ENCODE measurements at places on chromosomes 6 and 20.

DNA sequence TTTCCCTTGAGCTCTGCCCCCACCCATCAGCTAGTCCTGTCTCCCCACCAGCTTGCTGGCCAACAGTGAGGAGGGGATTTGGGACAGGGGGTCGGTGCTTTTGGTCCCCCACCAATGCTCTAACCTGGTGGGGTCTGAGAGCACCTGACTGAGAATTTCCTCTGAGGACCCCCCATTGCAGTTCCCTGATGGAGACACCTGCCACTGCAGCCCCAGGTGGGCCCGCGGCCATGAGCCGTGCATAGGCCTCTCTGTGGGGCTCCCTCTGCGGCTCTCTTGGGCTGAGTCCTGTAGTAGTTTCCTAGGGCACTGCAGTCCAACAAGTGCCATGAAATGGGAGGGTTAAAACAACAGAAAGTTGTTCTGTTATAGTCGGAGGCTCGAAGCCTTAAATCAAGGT lies 172.2 kb upstream of the SNX9 start:
- DNase-seq, result no peak

- DNase-seq, result no peak
Observed at GRCh38 chr6:118783931-118784550, 109.9 kb upstream of the ASF1A start.

DNA sequence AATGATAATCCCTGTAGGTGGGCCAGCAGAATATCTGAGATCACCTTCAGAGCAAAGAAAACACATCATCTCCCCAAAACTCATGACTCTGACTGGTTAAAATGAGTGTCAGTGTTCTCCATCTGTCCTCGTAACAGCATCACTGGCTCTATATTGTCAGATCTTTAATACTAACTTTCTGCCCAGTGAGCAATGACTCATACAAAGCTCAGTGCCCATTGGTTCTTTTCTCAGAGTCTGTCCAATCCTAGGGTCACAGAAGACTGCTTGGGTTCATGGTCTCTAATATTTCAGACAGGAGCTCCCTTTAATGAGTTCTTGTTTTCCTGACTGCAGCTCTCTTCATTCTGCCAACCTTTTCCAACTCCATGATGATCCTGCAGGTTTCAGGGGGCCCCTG lies 36.4 kb downstream of the HLA-DPB1 start:
- peak; percentile 44 for DNase-seq

DNA sequence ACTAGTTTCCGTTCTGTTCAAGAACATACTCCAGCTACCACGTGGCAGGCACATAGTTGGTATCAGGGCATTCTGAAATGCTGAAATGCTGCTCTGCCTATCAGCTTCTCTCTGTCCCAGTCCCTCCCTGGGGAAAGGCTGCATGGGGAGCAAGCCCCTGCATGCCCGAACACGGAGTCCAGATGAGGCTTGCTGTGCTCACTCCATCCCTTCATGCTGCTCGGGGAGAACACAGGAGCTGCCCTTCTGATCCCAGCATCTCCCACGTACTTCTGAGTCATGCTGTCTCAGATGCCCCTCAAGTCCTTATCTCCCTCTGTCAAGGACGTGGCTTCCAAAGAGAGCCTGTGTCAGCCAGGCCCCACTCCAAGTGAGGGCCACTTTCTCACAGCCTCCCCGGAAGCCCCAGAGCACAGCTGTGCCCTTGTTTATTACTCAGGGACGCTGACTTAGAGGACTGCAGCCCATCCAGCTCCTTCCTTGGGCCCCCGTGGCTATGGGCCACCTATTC lies 29.4 kb downstream of the THBS2 start:
- no peak for DNase-seq

DNA sequence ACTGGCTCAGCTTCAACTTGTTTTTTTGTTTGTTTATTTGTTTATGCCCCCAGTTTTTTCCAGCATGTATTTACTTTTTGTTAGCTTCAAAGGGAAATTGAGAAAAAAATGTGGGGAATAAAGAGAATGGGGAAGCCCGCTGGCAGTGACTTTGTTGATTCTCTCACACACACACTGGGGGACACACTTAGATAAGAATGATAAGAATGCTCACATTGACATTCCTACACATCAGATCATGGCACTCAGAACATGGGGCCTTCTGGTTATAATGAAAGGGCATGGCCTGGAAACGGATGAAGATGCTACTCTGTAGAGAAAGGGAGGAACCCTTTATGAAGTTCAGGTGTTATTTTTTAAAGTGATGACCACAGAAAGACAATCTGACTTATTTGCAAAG lies 15.6 kb upstream of the DAAM2 start:
- DNase-seq, result no peak

DNA sequence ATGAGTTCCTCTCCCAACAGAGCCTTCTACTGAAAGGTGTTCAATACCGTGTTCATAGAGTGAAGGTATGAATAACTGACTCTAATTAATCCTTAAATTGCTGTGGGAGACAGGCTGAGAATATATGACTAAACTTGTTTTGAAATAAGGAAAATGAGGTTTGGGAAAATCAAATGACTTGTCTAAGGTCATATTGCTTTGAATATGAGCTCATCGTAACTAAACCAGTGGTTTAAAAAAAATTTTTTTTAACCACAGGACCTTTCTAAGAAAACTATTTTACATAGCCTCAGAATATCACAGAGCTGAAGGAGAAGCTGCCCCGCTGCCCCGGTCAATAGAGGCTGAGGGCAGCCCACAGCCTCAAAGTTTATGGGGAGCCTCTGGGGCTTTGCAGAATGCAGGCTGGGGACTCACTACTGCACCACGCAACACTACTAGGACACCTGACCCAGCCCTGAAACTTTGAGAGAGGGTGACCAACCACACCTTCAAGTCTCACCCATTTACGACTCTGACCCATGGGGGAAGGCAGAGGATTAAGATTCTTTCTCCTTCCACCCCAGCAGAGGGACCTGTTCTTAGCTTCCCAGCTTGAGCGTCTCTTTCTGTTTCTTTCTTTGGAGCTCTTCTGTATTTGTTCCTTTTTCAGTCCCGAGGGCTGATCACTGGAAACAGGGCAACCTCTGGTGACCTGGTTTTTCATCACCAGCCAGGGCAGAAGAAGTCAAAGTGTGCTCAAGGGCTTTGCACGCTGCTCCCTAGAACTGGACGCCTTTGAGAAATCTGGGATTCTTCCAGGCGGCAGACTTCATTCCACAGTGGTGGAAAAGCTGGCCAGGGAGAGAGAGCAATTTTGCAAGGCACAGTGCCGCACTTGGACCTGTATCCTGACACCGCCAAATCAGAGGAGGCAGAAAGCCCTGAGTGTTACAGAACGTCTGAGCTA lies 220.2 kb downstream of the ATXN1 start:
- no peak for DNase-seq

GRCh38 chr20:64006902-64007301 lies 26.0 kb downstream of the PRPF6 start:
- no peak for DNase-seq

DNA sequence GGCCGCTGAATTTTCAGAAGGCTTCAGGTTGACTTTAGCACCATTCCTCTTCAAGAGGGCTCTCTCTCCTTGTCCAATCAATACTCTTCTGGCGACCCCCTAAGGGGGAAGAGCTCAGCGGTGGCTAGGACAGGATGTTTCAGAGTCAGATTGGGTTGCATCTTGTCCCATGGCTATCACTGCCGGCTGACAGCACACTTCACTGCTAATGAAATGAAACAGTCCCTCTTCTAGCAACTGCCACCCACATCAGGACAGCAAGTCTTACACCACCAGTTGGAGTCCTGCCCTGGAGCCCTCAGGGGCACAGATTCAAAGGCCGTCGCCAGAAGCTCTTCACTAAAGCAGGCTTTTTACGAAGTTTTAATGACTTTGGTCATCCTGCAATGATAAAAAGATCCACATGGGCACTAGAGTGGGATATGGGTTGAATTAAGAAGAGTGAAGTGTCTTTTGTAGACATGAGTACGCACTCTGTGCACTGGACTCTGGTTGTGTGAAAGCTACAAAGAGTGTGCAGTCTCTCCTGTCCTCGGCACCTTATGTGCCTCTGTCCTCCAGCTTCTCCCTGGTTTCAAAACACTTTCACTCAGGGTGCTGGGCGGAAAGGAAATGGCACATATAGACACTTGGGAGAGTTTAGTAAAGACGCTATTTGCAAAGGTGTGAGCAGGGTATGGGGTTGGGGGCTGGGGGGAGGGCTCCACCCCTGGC lies 66.1 kb upstream of the SLC22A16 start:
- DNase-seq, result no peak

DNA sequence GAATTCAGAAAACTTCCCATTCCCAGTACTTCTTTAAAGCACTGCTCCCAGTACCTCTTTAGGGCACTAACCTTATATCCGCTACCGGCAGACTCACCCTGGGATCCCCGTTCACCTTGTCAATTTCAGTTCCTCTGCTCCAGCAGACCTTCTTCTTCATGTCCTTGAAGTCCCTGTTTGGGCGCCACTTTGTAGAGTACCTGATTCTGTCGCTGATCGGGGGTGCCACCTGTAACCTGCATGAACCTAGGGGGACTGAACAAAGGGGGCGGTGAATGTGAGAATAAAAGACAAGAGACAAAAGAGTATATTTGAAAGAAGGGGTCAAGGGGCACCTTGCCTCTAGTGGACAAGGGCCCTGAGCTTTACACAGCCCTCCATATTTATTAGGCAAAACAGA lies 4.9 kb upstream of the GINS1 start:
- DNase-seq, result no peak

DNA sequence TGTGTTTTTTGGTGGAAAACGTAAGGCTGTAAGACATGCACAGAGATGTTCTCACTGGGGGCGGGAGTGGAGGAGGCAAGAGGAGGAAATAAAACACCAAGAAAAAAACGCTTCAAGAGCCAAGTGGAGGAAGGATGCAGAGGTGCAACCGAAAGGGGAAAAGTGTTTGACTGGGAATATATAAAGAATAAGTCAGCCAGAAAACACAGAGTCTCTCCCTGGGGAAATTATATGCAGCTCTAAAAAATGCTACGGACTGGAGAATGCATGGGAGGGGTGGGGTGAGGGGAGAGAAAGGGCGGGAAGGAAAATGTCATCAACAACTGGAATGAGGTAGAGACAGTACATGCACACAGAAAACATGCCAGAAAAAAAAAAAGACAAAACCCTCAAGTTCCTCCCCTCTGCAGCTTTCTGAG lies 133.5 kb downstream of the SCML4 start:
- no peak for DNase-seq

DNA sequence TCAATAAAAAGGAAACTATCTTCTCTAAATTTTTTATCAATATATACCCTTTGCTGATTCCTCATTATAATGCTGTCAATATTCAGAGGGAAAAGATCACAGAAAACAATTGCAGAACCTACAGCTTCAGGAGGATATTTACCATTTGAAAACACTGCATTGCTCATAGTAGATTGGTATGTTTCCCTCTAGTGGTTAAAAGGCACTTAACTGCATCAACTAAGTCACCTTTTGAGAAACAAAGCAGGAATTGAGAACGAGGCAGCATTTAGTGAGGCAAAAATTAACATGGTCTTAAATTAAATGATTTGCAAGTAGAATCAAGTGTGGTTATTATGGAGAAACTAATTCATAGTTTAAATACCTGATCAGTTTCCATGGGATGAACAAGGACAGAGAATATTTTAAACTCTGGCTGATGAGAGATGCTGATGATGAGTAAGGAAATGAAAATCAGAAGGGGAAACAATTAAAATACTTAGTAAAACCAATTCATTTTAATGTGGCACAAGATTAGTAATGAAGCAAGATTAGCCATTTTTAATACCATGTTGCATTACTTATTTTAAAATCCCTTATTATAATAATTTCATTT lies 642.1 kb downstream of the EPHA7 start:
- no peak for DNase-seq

GRCh38 chr6:13319891-13320564 lies 8.3 kb downstream of the TBC1D7 start:
- no peak for DNase-seq

DNA sequence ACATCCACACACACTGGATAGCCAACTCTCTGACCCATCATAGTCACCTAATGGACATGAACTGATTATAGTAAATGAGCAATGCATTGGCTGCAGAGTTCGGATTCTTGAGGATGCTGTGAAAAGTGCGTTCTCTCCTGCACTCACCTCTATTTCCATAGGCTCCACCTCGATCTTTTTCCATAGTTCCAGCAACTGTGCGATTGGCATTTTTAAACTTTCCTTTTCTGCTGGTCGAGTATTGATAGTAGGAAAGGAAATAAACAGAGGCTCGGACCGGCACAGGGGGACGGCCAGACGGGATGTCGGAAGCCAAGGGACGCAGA lies 94.4 kb downstream of the RNASET2 start:
- no peak for DNase-seq

DNA sequence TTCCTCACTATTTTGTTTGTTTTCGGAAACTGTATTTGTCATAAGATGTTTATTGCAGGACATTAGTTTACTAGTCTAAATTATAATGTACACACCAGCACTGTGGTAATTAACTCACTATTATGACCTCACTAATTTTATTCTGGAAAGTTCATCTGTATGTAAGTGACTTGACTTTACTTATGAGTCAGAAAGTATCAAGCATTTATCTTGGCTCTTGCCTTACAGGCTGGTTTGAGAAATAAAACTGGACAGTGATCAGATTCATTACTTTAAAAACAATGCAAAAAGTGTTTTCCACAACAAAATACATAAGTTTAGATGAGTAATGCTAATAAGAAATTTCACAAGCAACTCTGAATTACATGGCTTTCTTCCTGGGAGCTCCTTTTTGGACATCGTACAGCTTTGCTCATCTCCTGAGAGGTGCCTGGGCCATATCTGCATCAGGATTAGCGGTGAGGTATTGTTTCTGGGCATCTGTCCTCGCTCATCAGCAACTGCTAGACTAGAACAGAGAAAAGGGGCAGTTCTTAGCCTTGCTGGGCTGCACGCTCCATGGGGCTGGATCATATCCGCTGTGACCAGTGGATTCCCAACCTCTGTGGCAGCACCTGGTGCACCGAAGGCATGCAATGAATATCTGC lies 179.8 kb downstream of the SOD2 start:
- DNase-seq, result no peak

GRCh38 chr6:35081426-35081851 lies 59.7 kb downstream of the TCP11 start:
- peak; percentile 13 for DNase-seq

DNA sequence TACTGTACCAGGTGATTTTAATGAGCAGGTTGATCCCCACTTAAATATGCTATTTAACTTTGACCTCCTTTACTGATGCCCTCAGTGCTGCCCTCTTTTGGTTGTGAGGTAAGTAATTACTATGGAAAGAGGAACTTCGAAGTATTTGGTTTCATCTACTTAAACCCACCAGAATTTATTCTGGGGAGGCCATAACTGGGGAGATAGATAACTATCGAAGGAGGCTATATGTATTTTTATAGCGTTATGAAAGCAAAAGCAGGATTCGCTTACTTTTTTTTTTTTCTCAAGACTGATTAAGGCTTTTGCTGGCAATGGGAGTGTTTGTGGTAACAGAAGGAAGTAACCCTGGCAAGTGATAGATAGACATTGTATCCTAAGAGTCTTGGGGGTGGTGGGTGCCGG lies 168.9 kb upstream of the CENPW start:
- no peak for DNase-seq

- no peak for DNase-seq
Observed at GRCh38 chr20:49685161-49685601, 28.5 kb downstream of the B4GALT5 start.

DNA sequence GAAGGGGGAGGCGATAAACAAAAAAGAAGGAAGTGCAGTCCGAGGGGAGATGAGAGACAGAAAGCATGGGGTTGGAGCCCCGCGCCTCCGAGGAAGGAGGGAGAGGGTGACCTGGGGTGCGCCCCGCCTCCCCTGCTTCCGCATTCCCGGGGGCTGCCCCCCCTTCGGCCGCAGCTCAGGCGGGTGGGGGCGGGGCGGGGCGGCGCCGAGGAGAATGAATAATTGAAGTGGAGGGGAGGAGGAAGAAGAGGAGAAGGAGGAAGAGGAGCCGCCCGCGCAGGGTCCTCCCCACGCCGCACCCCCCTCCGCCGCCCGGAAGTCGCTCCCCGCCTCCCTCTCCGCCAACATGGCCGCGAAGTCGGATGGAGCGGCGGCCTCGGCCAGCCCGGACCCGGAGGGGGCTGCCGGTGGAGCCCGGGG lies at the start of gene XKR7:
Gene XKR7 (plus strand): TSS at position 322 of the 420 bp plus-strand sequence. CDS start 25 bp downstream, at position 347.
- no peak for DNase-seq
